ENCODE measurements at places on chromosomes 4 and X.

DNA sequence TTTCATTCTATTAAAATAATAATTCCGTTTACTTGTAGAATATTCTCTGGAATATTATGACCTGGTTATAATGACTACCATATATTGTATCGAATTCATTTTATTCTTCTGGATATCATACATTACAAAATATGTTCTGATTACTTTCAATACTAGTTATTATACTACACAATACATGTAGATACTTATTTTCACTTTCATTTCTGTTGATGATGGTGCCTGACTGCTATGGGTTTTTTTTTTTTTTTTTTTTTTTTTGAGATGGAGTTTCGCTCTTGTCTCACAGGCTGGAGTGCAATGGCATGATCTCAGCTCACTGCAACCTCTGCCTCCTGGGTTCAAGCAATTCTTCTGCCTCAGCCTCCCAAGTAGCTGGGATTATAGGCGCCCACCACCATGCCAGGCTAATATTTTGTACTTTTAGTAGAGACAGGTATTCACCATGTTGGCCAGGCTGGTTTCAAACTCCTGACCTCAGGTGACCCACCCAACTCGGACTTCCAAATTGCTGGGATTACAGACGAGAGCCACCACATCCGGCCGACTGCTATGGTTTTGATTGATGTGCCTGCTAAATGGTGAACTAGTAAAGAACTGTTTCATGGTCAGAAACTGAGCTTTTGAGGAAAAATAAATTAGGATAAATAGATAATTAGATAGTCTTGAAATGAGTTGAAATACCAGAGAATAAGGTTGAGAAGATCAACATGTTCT, 39.5 kb downstream of the PCDH10 start:
- DNase-seq: no peak

- no peak for DNase-seq
Observed at GRCh38 chrX:133709501-133709900, 275.9 kb downstream of the GPC3 start.

DNA sequence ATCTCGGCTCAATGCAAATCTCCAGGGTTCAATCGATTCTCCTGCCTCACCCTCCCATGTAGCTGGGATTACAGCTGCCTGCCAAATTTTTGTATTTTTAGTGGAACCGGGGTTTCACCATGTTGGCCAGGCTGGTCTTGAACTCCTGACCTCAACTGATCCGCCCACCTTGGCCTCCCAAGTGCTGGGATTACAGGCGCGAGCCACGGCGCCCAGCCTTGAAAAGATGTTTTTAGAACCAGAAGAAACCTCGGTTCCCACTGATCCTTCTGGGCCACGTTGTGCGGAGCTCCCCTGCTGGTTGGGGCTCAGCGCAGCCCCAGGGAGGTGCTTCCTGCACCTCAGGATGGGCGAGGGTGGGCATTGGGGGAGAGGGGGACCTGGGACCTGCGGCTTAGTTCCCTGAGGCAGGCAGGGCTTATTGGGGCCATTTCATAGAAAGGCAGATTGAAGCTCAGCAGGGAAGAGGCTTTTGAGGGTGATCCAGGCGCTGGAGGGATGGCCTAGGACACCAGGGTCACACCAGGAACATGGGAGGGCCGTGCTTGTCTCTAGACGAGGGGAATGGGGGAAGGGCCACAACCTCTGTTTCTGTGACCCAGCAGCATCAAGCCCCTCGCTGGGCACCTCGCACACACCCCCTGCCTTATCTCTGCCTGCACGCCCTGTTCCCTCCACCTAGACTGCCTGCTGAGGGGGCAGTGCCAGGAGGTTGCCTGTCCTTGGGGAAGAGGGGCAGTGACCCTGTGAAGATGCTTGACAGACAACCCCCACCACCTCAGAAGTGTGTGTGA, 6.3 kb upstream of the ADD1 start:
- DNase-seq: no peak

GRCh38 chr4:152668338-152668964, 11.3 kb downstream of the TMEM154 start:
- no peak for DNase-seq

DNA sequence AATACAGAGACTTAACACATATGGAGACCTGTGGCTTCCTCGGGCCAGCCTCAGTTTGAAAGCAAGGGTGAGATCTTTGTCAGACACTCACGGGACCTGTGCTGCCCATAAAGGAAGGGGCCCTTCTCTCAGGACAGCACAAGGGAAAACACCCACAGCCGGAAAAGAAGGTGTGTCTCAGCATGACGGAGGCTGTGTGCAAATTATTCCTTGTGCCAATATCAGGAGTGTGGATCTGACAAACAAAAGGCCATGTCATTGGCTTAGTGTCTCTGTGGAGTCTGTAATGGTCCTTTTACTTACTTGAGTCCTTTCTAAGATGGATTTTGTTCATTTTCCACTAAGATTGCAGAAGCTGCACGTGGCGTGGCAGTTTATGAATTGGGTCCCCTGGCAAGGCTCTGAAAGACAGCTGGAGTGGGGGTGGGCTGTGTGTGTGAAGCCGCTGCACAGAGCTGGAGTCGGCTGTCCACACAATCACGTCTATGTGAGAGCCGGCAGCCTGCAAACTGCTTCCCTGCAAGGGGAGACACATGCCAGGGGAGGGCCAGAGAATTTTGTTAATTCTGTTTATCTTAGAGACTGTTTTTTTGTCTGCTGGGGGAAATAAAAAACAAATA, 1.9 kb downstream of the ENPP6 start:
- DNase-seq: no peak

DNA sequence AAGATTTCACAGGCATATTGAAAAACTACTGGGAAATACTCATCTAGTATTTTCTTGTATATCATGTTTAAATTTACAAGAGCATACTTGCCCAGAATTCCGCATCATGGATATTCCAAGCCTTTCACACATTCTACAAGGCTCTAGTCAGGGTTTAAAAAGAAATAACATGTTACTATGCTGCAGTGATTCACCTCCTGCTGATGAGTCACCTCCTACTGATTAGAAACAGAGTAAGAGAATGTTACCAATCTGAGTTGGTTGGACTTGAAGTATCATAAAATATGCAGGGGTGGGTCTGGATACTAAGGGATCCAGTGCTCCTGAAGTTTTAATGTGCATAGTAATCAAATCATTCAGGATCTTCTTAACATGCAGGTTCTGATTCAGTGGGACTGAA, 192.0 kb upstream of the ANK2 start:
- peak; percentile 87 for DNase-seq

DNA sequence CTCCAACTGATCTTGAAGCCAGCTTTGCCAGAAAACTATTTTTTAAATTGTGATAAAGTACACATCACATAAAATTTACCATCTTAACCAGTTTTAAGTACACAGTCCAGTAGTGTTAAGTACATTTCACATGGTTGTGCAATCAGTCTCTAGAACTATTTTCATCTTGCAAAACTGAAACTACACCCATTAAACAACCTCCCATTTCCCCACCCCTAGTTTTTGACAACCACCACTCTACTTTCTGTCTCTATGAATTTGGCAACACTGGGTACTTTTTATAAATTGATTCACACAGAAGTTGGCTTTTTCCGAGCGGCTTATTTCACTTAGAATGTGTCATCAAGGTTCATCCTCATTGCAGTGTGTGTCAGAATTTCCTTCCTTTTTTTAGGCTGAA, 31.0 kb downstream of the TRPC5 start:
- DNase-seq: no peak

DNA sequence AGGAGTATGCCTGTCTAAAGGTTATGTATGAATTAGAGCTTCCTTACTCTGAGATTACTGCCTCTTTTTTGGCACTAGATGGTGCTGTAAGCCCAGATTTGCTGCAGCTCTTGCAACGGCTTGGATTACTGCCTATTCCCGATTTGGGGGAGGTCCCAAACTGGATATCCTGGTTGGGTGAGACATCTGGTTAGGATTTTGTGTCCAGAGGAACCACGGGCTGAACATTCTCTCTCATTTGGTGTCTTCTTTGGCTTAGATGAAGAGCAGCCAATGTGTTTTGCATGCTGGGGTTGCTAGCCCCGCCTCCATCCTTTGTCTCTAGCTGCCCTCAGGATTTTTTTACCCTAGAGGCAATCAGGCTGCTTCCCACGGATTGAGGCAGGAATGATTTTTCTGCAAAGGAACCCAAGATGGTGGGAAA, 31.9 kb downstream of the F8A1 start:
- peak; percentile 80 for DNase-seq

GRCh38 chr4:169530048-169530447, 82.3 kb downstream of the NEK1 start:
- DNase-seq: no peak
